ENCODE measurements at places on chromosomes 12 and 14.

GRCh38 chr14:62378057-62378456, 615.8 kb downstream of the SNAPC1 start:
- no peak overlapping the region for H3K4me3 ChIP-seq
- no peaks in the 10 kb centered on the region for H3K36me3 ChIP-seq
- no peak for ATAC-seq
- H3K4me1 ChIP-seq: no peaks in the 10 kb centered on the region

GRCh38 chr12:114193474-114193873, 212.5 kb downstream of the TBX5 start:
- H3K27ac ChIP-seq: no peak overlapping the region
- H3K27me3 ChIP-seq: peaks cover 12% of the 10 kb centered on the region
- no peaks in the 10 kb centered on the region for H3K36me3 ChIP-seq
- no peak overlapping the region for H3K4me3 ChIP-seq

GRCh38 chr12:87349681-87350080, 679.5 kb downstream of the C12orf50 start:
- H3K4me3 ChIP-seq: no peak overlapping the region
- no peak for ATAC-seq
- H3K4me1 ChIP-seq: no peaks in the 10 kb centered on the region
- no peaks in the 10 kb centered on the region for H3K36me3 ChIP-seq
- no peaks in the 10 kb centered on the region for H3K27me3 ChIP-seq

- no peaks in the 10 kb centered on the region for H3K27me3 ChIP-seq
- ATAC-seq: no peak
- H3K4me3 ChIP-seq: no peak overlapping the region
- H3K36me3 ChIP-seq: no peaks in the 10 kb centered on the region
- peaks cover 10% of the 10 kb centered on the region for H3K4me1 ChIP-seq
- peak overlapping the region; percentile 72 for H3K27ac ChIP-seq
These were observed 31.9 kb upstream of the TC2N start for GRCh38 chr14:91899213-91899612.

- no peaks in the 10 kb centered on the region for H3K27me3 ChIP-seq
- H3K4me1 ChIP-seq: peaks cover 66% of the 10 kb centered on the region
- ATAC-seq: peak; percentile 69
- H3K27ac ChIP-seq: peak overlapping the region; percentile 81
These were observed 54.3 kb upstream of the KCNJ8 start for GRCh38 chr12:21828779-21829178.

DNA sequence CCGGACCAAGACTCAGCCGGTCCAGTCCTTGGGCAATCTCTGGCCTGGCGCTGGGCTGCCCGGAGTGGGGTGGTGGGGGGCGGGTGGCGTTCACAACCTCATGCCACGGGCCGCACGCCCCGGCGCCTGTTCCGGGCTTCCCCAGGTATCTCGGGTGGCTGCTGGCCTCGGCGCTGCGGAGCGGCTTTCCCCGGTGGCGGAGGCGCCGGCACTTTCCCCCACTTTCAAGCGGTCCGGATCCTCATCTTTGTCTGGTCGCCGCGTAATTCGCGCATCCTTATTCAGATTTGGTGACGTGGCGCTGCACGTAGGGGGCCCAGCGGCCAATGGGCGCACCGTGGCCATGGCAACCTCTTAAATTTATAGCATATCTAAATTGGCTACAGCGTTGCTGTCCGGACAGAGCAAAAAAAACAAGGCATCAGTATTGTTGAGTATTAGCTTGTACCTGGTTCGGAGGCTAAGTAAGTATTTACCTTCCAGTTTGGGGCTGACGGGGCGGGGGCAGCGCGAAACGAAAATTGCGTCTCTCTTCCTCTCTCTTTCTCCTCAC, at the start of gene LHX5:
Gene LHX5, minus strand, starts transcription at position 253 of the 553 bp plus-strand sequence. CDS start 373 bp downstream, outside the sequence.
- peaks cover 100% of the 10 kb centered on the region for H3K27me3 ChIP-seq
- no peak within 1 kb of the TSS for H3K4me3 ChIP-seq
- ATAC-seq: no peak
- no peaks in the 10 kb centered on the region for H3K36me3 ChIP-seq

GRCh38 chr12:5908251-5908650, 36.8 kb downstream of the ANO2 start:
- H3K4me3 ChIP-seq: no peak overlapping the region
- H3K36me3 ChIP-seq: no peaks in the 10 kb centered on the region
- no peak for ATAC-seq
- H3K27ac ChIP-seq: no peak overlapping the region

- ATAC-seq: peak; percentile 53
- peak within 1 kb of the TSS; percentile 53 for H3K4me3 ChIP-seq
- no peaks in the 10 kb centered on the region for H3K27me3 ChIP-seq
- H3K36me3 ChIP-seq: no peaks in the 10 kb centered on the region
- peaks cover 3% of the 10 kb centered on the region for H3K4me1 ChIP-seq
These were observed at the start of gene BHLHE41 for GRCh38 chr12:26124446-26125399. TSS of gene BHLHE41 (minus strand) at chr12:26125037. CDS start at chr12:26124779, 258 bp downstream.

- peaks cover 4% of the 10 kb centered on the region for H3K27me3 ChIP-seq
- no peak for ATAC-seq
- H3K36me3 ChIP-seq: no peaks in the 10 kb centered on the region
These were observed 39.3 kb downstream of the FIGNL2 start for GRCh38 chr12:51809193-51809592.

- no peaks in the 10 kb centered on the region for H3K36me3 ChIP-seq
- H3K27me3 ChIP-seq: peaks cover 68% of the 10 kb centered on the region
These were observed 8.7 kb downstream of the MMP17 start for GRCh38 chr12:131836714-131837397.

- no peaks in the 10 kb centered on the region for H3K36me3 ChIP-seq
- peaks cover 41% of the 10 kb centered on the region for H3K4me1 ChIP-seq
- no peaks in the 10 kb centered on the region for H3K27me3 ChIP-seq
These were observed 13.9 kb downstream of the ALDH2 start for GRCh38 chr12:111780615-111781014.

DNA sequence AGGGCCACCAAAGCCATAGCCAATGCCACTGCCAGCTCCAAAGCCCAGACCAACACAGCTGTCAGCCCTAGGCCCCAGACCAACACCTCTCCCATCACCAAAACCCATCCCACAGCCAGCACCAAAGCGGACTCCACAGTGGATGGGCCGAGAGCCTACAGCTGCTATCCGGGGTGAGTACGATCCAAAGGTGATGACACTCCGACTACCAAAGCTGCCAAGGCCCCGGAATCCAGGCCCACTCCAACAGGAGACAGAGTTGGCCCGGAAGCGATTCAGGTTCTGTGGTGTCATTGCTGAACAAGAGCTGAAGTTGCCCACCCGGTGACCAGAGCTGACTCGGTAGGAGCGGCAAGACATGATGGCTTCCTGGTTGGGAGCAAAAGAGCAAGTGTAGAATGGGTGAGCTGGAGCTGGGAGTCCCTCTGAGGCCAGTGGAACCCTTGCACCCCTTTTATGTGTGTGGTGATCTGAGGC, at the start of gene KRT84:
Gene KRT84, minus strand, starts transcription at position 427 of the 477 bp plus-strand sequence. Its CDS starts 67 bp downstream, at position 360.
- H3K4me1 ChIP-seq: no peaks in the 10 kb centered on the region
- ATAC-seq: no peak

GRCh38 chr12:93080994-93081809, 152.1 kb upstream of the EEA1 start:
- H3K4me3 ChIP-seq: no peak overlapping the region
- H3K4me1 ChIP-seq: no peaks in the 10 kb centered on the region
- no peaks in the 10 kb centered on the region for H3K36me3 ChIP-seq
- H3K27ac ChIP-seq: no peak overlapping the region
- no peaks in the 10 kb centered on the region for H3K27me3 ChIP-seq

DNA sequence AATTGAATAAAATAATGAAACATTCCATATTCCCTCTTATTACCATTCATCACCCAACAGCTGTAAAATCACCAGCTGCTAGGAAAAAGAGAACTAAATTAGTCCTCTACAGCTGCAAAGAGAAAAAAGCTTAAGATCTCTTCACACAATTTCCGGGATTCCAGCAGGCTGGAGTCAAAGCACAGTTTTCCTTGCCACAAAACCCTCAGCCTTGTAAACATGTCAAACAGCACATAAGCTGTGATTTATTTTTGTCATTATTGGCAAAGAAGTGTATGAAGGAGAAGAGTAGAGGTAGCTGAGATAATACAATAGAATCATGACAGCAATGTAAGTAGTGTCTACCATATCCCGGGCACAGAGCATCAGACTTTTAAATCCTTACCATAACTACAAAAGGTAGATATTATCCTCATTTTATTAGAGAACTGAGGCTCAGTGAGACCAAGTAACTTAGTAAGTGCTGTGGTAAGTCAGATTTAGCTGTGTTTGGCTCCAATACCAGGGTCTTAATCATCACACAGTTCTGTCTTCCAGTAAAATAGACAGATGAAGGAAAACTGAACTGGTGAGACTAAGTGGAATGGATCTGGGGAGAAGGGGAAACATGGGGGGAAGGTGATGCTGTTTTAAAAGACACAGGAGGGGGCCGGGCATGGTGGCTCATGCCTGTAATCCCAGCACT, 57.3 kb downstream of the NTN4 start:
- H3K27ac ChIP-seq: peak overlapping the region; percentile 71
- H3K27me3 ChIP-seq: no peaks in the 10 kb centered on the region
- no peak overlapping the region for H3K4me3 ChIP-seq
- peaks cover 73% of the 10 kb centered on the region for H3K4me1 ChIP-seq
- peak; percentile 50 for ATAC-seq
- no peaks in the 10 kb centered on the region for H3K36me3 ChIP-seq

- H3K4me1 ChIP-seq: peaks cover 7% of the 10 kb centered on the region
- no peak overlapping the region for H3K4me3 ChIP-seq
- no peaks in the 10 kb centered on the region for H3K27me3 ChIP-seq
- no peak overlapping the region for H3K27ac ChIP-seq
These were observed 10.4 kb downstream of the ACACB start for GRCh38 chr12:109126784-109127183.

DNA sequence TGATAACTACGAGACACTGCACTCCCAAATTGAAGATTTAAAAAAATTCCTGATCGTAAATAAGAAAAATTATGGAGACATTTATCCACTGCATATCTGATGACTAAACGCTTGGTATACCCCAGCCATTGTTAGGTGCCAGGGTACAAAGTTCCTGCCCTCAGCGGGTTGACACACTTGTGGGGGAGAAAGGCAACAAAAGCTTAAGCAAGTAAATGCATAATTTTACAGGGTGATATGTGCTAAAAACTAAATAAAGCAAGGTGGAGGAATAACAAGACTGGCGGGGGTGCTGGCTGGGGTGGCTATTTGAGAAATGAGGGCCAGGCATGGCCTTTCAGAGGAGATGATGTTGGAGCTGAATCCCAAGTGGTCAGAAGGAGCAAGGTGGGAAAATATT, 25.0 kb downstream of the BICD1 start:
- ATAC-seq: no peak
- H3K4me1 ChIP-seq: peaks cover 8% of the 10 kb centered on the region
- H3K27ac ChIP-seq: no peak overlapping the region
- H3K27me3 ChIP-seq: no peaks in the 10 kb centered on the region
- no peaks in the 10 kb centered on the region for H3K36me3 ChIP-seq

DNA sequence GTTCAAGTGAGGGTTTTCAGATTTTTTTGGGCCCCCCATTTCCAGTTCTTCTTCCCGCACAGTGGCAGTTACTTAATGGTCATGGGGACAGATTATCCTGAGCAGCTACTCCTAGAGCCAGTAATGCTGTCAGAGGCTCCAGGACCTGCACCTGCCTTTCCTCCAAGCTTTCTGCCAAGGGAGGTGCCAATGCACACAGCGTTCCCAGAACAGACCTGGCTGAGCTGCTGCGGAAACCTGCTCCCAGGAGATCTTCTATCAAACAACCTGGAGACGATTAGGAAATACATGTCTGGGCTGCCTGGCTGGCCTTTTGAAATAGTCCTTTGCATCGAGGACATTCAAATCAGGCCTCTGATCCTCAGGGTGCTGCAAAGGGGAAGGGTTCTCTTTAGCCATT, 120.9 kb downstream of the SLC8A3 start:
- H3K4me3 ChIP-seq: no peak overlapping the region
- no peak overlapping the region for H3K27ac ChIP-seq
- no peaks in the 10 kb centered on the region for H3K36me3 ChIP-seq
- H3K27me3 ChIP-seq: peaks cover 12% of the 10 kb centered on the region
- no peaks in the 10 kb centered on the region for H3K4me1 ChIP-seq

DNA sequence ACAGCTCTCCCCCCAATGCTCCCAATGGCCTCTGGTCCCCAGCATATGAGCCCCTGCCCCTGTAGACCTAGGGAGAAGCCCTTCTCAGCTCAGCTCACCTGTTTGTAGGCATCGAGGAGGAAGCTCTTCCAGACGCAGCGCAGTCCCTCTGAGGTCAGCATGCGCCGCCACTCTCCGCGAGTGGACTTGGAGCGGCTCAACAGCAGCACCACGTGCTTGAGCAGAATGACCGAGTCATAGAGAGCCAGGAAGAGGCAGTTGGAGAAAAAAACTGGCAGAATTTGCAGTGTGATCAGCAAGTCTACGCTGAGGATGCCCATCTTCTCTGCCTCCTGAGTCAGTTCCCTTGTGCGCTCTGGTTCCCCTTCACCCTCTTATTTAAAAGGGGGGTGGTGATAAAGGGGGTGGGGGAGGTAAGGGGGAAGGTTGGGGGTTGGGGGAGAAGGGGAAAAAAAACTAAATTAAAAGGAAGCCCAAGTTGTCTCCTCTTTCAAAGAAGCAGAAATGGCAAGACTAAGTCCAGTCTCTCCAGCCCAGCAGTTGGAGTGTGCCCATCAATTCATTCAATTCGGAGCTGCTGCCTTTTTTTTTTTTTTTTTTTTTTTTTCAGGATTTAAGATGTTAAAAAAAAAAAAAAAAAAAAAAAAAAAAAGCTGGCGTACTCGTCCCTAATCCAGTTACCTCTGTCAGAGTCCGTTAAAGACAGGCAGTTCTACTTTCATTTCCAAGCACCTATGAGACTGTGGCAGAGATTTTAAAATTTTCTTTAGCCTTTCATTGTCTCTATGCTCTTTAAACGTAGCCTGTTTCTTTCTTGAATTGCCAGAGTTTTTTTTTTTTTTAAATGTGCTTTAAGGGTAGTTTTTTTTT, at the start of gene DIO2:
Gene DIO2, minus strand, starts transcription at position 352 of the 870 bp plus-strand sequence. Its CDS starts 32 bp downstream, at position 320.
- H3K27me3 ChIP-seq: no peaks in the 10 kb centered on the region
- ATAC-seq: no peak
- H3K4me3 ChIP-seq: peak within 1 kb of the TSS; percentile 40
- H3K36me3 ChIP-seq: no peaks in the 10 kb centered on the region
- peaks cover 14% of the 10 kb centered on the region for H3K4me1 ChIP-seq

GRCh38 chr14:35747379-35747778, 61.7 kb downstream of the RALGAPA1 start:
- no peak overlapping the region for H3K27ac ChIP-seq

DNA sequence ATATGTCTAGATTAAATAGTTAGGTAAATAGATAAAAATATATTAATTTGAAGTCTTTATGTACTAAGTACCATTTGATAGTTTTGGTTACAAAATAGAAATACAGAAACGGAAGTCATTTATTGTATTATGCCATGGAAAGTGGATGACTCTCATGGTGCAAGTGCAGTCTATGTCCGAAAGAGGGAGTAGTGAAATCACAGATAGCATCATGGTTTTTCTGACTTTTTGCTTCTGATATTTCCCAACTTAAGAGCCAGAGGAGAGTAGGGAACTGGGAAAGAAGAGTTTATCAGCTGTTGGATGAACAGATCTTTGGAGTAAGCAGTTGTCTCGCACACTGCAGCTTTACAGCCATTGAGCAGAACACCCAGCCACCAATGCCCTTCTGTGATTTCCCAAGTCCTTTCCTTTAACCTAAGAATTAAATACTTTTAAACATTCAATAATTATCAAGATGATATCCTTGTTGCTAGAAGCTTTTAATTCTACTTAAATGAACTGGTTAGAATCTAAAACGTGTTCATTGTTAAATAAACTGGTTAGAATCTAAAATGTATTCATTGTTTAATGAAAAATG, 18.4 kb upstream of the SRGAP1 start:
- H3K27ac ChIP-seq: no peak overlapping the region
- peak; percentile 74 for ATAC-seq
- H3K27me3 ChIP-seq: no peaks in the 10 kb centered on the region
